ENCODE measurements at places on chromosomes 16 and 17. TPM values are rescaled to one million over a fixed set of nuclear protein-coding genes. Genes with fewer than 3 reads are reported as not detected.

Gene SMPD3
- total RNA-seq = 0.14 TPM

Gene MAP3K14
- 4.3 TPM for total RNA-seq

Gene PMP22
- 56.1 TPM for total RNA-seq

Gene CASKIN2
- total RNA-seq = 4.8 TPM

Gene KRT33A
- not detected for total RNA-seq

Gene METRNL
- total RNA-seq = 28.5 TPM

Gene KCNG4
- 0.02 TPM for total RNA-seq

Gene RAB26
- total RNA-seq = 1.2 TPM

Gene ZNF750
- total RNA-seq = not detected

Data from NCI-H460 (cell line).